Stimulated activated CD4-positive, alpha-beta T cell treated with anti-CD3 and anti-CD28 coated beads, Interleukin-15, amount 100 ng/mL, for 48 hours (primary cell): ENCODE measurements at places on chromosomes 4 and X.

DNA sequence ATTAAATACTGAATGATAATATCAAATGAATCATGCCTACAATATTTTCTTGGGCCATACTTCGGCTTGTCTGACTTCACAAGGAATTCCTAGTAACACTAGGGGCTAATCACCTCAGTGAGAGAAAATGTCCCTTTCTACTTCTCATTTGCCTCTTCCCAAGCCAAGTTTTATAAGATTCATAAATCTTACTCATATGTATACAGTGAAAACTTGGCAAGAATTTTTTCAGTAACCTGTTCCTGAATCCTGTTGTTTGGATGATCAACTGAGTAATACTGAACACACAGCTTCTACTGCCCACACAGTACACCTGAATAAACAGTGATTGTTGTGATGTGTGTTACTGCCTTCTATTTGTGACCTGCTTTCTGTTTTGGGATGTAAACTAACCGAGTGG is 16.5 kb downstream of the TMPRSS11E start:
- no peak for DNase-seq

DNA sequence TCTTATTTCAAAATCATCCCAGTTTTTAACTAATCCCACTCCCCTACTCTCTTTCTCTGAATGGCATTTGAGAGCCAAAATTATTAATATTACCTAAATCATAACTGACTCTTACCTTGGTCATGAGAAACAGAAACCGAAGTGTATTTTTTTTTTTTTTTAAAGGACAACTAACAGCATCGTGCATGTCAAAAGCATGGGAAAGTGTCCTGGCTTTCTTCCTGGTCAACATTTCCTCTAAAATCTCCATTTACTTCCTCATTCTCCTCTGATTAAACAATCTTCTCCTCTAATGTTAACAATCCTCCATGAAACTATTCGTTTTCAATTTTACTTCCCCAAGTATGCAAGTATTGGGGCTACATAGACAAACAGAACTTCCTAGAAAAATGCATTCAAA is 2.1 kb upstream of the STS start:
- DNase-seq: no peak

DNA sequence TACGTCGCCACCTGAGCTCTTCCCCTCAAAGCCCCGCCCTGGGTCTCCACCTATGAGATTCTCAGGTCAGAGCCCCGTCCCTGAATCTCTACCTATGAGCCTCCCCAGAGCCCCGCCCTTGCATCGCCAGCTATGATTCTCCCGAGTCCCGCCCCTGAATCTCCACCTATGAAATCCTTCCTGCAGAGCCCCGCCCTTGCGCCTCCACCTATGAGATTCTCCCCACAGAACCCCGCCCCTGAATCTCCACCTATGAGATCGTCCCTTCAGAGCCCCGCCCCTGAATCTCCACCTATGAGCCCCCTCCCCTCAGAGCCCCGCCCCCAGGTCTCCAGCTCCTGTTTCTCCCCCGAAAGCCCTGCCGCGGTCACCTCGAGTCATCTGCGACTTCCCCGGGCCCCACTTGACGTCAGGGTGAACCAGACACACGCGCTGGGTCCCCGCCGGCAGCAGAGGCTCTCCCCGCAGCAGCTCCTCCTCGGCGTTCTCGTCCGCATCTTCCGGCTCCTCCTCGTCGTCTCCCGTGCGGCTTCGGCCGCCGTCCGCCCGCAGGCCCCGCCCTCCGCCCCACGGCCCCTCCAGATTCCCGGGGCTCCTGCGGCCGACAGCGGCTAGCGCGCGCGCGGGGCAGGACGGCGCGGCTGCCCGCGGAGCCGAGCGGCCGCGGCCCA is 393 bp downstream of the GTPBP6 start:
- peak; percentile 99 for DNase-seq

- DNase-seq: no peak
Measured at GRCh38 chr4:24405341-24405740, 179.0 kb downstream of the DHX15 start.

GRCh38 chrX:40543661-40544328 is 37.0 kb upstream of the ATP6AP2 start:
- DNase-seq: no peak

GRCh38 chr4:22780797-22781196 is 88.1 kb downstream of the GBA3 start:
- DNase-seq: no peak

DNA sequence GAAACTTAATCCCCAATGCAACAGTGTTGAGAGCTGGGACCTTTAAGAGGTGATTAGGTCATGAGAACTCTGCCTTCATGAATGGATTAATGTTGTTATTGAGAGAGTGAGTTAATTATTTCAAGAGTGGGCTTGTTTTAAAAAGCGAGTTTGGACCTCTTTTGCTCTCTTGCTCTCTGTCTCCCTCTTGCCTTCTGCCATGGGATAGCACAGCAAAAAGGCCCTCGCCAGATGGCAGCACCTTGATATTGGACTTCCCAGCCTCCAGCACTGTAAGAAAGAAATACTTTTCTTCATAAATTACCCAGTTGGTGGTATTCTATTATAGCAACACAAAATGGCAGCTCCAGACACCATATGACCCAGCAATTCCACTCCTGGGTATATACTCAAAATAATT is 7.0 kb upstream of the ATP6AP2 start:
- no peak for DNase-seq

GRCh38 chr4:20462426-20463175 is 210.9 kb downstream of the SLIT2 start:
- no peak for DNase-seq

- no peak for DNase-seq
Measured at GRCh38 chr4:17544205-17544604, 29.2 kb downstream of the CLRN2 start.

DNA sequence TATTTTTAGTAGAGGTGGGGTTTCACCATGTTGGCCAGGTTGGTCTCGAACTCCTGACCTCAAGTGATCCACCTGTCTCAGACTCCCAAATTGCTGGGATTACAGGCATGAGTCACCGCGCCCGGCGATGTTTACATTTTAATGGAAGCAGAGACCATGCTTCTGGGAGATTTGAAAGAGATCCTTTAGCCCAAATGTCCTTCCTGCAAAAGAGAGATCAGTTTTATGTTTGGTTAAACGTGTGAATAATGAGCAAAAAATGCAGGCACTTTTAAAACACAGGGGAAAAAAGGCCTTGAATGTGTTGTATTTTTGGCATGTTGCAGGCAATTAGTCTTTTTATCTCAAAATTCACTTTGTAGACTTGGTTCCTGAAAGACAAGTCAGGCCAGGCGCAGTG is 95.8 kb upstream of the ELOVL6 start:
- DNase-seq: no peak

- no peak for DNase-seq
Measured at GRCh38 chr4:153485359-153485758, 19.2 kb downstream of the TMEM131L start.

GRCh38 chrX:134172588-134173259 is 64.3 kb upstream of the CCDC160 start:
- DNase-seq: no peak

- no peak for DNase-seq
Measured at GRCh38 chr4:188254211-188254610, 115.0 kb downstream of the TRIML1 start.

GRCh38 chr4:116118221-116118620 is 967.2 kb downstream of the TRAM1L1 start:
- no peak for DNase-seq

DNA sequence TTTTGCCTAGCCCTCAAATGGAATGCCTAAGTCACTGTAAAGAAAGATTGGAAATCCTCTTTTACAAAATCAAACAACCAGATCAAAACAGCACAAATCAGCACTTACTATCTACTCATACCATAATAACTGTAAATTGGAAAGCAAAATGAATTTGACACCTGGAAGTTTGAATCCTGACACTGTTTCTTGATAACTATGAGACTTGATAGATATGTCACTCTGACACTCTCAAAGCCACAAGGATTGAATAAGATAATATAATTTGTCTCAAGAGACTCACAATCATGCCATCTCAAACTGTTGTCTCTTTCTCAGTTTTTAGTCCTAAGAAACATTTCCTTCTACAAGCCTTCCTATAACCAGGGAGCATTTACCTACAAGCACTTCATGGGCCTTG is 302.6 kb upstream of the DIAPH2 start:
- no peak for DNase-seq

GRCh38 chrX:73581002-73581628 is 18.1 kb downstream of the CHIC1 start:
- no peak for DNase-seq

- no peak for DNase-seq
Measured at GRCh38 chr4:30725562-30725961, 5.4 kb downstream of the PCDH7 start.

- DNase-seq: no peak
Measured at GRCh38 chr4:27764526-27764837, 903.8 kb downstream of the STIM2 start.

DNA sequence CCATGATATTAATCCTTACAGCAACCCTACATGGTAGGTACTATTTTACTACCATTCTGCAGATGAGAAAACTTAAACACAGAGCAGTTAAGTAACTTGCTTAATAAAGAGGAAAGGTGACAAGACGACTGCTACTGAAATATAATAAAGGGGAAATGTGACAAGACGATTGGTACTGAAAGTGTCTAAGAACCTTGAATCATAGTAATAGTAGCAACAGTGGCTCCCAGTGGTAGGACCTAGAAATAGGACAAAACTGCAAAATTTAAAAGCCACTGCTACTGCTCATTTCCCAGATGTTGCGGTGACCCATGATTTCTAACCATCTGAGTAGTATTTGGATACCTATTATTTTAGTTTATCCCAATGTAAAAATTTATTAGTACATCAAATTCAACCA is 89.5 kb downstream of the TASL start:
- DNase-seq: no peak

- no peak for DNase-seq
Measured at GRCh38 chr4:62250100-62250499, 1050.0 kb downstream of the ADGRL3 start.

DNA sequence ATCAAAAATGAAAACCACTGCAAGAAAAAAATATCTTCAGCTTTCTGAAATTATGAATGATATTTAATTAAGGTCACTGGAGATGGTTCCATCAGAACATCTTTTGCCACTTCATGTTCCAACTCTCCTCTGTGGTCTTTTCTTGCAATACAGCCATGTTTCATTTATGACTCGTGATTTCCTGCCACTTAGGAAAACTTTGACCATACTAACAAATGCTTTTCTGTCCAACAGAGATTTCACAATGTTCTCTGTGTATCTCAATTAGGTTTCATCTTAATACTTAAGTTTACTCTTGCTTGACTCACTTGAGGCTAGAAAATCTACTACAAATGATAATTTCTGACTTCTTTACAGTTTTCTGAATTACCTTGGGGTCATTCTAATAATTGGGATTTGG is 330.9 kb downstream of the CXXC4 start:
- no peak for DNase-seq

GRCh38 chr4:16310606-16311005 is 84.3 kb upstream of the TAPT1 start:
- no peak for DNase-seq

DNA sequence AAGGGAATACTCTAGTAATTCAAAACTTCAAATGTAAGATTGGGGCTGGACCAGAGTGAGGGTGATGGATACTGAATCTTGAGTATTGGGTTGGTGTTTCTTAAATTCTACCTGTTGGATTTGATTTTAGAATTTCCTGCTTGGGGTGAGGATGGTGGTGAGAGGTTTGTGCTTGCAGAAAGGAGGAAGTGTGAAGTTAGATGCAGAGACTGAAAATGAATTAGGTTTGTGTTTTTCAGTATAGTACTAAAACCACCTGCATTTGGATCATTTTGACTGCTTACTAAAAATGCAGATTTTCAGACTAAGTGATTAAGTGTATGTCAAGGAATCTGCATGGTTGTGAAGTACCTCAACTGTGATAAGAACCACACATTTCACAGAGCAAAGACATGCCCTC is 131.5 kb upstream of the CENPE start:
- DNase-seq: no peak

GRCh38 chr4:118351851-118352827 is 664 bp downstream of the PRSS12 start:
- DNase-seq: peak; percentile 2

- peak; percentile 59 for DNase-seq
Measured at GRCh38 chr4:6873792-6874461, 35.7 kb upstream of the TBC1D14 start.

DNA sequence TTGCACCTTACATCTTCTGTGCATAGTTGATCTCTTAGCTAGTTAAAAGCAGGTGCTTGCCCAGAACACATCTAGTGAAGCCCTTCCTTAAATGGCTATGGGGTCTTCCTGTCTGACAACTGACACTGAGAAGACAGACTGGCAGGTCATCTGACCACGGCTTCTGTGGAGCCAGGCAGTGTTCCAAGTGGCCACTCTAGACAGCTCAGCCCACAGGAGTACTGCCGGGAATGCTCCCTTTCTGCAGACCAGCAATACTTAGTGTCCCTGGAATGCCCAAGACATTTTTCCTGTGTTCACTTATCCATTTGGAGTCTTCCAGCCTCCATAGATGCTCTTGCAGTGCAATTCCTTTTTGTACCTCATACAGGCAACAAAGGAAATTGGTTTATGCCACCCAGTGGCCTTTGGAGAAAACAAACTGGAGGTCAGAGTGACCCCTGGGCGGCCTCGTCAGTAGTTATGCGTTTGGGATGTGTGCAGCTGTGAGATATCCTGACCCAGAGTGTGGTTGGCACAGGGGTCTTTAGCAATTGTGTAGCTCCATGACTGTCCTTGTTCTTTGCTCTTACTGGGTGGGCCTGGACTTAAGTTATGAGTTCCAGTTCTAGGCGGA is 335.5 kb downstream of the ARHGAP10 start:
- no peak for DNase-seq

- DNase-seq: no peak
Measured at GRCh38 chrX:45309096-45309495, 108.4 kb upstream of the DIPK2B start.
